Stimulated activated CD4-positive, alpha-beta T cell treated with anti-CD3 and anti-CD28 coated beads, Interleukin-2, amount 100 ng/mL, for 24 hours (primary cell): ENCODE measurements at places on chromosomes 2 and 18.

- no peak for DNase-seq
These were observed 393.0 kb downstream of the ALK start for GRCh38 chr2:29528371-29528770.

DNA sequence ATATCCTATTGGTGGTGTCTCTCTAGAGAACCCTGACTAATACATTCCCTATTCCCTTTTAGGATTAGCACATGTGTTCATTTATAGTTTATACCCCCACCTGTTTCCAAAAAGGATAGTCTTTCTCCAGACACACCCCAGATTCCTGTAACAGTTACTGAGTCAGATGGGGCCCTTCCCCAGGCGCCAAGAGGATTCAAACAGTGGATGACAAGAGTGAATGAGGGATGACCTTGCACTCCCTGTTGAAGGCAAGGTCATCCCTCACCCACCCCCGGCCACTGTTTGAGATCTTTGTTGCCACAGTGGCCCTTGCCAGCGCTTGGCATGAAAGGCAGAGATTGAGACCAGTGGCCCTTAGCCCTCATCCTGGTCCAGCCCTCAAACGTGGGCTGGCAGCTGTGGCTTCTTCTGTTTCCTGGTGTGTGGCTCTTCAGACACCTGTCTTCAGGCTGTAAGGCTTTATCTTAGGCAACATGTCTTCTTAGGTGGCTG lies 15.3 kb upstream of the REEP1 start:
- DNase-seq, result no peak

DNA sequence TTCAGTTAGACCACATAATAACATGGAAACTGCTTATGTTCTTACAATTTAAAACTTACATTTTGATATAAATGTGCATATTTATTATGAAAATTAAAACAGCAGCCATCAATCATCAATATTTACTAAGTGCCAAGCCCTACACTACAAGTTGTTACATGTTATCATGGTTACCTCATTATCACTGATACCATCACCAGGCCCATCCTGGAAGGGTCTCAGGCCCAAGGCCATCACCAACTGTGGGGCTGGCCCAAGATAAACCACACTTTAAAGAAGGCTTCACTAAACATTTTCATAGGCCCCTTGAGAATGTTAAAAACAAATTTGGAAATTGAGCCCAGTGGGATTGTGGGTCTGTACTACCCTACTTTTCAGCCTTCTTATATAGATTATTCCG lies 6.4 kb downstream of the ITSN2 start:
- DNase-seq, result no peak

DNA sequence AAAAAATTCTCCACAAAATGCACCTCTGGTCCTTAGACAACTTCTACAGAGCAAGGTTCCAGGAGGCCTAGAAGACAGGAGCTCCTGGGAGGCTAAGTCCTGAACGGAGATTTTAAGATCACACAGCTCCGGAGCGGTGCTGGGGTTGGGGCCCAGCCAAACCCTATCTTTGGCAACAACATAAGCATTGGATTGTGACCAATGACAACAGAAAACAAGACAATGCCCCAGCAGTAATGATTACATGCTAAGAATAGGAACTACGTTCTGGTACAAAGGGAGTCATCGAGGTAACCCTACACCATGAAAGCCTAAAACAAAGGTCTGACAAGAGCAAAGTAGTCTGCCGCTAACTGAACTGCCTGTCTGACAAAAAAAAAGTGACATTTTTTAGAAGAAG lies 171.2 kb downstream of the CMPK2 start:
- no peak for DNase-seq

DNA sequence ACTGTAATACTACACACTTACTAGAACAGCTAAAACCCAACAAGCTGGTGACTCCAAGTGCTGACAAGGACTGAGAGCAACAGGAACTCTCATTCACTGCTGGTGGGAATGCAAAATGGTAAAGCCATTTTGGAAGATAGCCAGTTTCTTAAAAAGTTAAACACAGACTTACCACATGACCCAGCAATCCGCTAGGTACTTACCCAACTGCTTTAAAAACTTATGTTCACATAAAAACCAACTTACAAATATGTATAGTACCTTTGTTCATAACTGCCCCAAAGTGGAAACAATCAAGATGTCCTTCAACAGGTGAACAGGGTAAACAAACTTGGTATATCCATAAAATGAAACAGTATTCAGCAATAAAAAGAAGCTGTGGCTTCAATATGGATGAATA lies 153.1 kb upstream of the ZFP36L2 start:
- no peak for DNase-seq

DNA sequence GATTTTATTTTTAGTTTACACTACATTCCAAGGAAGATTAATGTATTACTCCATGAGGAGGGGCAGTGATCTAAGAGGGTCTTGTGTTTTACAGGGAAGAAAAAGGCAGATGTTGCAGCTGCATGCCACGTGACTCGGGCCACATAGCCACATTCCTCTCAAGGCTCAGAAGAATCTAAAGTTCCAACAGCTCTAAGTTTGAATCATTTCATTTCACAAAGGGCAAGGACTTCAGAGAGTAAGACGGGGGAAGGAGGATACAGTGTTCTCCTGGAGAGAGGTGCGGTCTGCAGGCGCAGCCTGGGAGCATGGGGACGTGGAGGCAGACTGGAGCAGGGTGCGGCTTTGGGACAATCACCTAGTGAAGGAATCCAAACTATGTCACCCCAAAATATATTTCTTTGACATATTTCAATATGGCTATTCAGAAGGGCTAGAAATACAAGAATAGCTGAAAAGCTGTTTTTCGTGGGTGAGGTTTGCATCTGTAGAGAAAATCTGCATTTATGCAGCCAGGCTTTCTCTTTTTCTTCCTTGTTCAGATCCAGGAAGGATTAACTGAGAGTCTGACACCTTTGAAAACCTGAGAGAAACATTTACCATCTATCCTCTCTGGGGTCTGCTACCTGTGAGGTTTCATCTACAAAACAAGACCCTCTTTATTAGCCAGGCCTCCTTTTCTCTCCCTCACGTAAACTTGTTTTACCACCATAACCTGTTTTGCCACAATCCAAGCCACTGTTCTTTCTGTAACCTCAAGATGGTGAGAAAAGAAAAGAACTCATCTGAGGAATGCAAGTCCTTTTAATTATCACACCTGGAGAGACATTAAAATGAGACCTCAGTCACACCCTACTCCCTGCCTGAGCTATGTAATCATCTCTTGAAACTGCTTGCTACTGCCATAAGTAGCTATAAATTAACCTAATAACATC lies 165.1 kb upstream of the NDUFV2 start:
- no peak for DNase-seq

- DNase-seq, result no peak
These were observed 305.1 kb upstream of the GULP1 start for GRCh38 chr2:187986390-187987105.

- DNase-seq, result no peak
These were observed 211.0 kb downstream of the KCNE4 start for GRCh38 chr2:223262946-223263345.

- DNase-seq, result no peak
These were observed 325.5 kb downstream of the AGPS start for GRCh38 chr2:177717831-177718618.

GRCh38 chr18:79402977-79403722 lies 7.4 kb downstream of the NFATC1 start:
- no peak for DNase-seq

DNA sequence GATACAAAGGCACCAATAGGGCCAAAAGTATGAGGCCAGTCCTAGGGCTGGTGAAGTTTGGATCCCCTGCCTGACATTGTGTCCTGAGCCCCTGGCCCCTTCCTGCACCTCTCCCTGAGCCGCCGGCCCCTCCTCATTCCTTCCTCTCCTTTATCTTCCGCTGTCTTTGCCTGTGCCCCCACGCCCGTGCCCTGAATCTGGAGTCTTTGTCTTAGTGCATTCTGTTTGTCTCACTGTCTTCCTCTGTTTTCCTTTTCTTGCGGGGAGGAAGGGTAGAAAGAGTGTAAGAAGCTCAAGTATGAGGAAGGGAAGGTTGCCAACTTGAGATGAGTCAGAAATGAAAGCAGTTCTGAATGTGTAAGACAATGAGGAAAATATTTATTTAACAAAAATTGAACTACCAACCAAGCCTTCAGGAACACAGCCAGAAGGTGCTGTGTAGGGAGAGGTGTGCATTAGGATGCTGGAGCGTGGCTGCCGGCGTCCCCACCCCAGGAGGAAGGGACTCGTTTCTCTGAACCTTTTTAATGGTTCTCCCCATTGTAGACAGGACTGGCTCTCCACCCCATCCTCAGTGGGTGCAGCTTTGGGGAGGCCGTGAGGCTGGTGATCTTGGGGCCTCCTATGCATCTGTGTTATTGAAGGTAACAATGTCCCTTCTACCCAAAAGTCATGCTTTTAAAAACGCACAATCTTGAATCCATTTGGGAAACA lies 133.1 kb downstream of the NEDD4L start:
- no peak for DNase-seq

DNA sequence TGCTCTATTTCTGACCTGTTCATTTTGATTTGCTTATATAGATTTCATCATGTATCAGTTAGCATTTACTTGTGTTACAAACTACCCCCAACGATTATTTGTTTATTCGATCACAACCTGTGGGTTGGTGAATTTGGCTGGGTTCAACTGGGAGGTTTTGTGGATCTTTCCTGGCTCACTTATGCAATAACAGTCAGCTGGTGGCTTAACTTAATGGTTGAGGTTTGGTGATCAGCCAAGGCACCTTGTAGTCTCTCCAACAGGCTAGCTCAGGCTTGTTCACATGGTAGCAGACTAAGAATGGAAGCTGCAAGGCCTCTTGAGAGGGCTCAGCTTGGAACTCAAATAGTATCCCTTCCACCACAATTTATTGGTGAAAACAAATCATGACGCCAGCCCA lies 5.4 kb upstream of the PUM2 start:
- no peak for DNase-seq

DNA sequence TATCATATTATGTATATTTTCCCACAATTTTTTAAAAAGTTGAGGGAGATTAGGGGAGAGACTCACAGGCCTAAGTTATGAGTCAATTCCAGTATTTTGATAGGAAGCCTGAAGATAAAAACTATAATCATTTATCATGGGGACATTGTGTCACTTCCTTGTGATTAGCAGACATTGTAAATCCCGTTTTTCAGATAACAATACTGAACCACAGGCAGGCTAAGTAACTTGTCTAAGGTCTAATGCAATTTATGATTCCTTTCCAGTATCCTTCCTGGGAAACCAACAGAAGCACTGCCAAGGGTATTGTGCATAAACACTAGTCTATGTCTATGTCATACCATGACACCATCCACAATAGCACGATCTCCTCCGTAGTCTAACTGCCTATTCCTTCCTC lies 235.2 kb upstream of the PIK3C3 start:
- DNase-seq, result no peak

GRCh38 chr2:101440127-101440738 lies 34.7 kb downstream of the RFX8 start:
- no peak for DNase-seq

DNA sequence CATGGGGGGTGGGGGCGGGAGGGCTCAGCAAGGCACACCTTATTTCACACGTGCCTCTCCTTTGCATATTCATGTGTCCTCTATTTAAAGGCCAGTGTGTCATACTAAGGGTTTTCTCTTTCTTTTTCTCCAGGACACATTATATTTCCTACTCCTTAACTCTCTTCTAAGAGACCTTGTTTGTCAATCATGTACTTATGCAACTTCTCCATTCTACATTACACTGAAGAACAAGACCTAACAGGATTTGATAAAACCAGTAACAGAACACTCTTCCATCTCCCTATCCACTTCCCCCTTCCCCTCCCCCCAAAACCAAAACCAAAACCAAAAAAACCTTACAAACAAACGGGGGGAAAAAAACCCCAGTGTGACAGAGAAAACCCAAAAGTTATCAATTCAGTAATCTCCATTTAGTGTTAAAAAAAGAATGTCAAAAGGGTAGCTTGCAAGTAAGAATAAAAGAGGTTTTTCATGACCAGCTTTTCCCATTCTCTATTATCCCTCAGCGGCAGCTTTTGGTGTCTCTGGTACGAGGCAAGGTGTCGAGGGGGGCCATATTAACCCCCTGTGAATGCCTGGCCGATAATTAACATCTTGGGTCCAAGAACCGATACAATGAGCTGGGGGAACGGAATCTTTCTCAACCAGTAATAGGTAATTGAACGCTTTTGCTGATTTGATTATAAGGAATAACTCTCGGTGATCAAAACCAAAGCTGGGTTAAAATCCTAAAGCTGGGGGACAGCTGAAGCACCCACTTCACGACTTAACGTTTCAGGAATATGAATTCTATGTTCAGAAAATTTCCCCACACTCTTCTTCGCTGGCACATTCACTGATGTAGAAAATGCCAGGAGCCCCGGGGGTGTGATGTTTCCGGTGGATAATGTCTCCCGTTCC lies 191.0 kb upstream of the TCF4 start:
- no peak for DNase-seq

DNA sequence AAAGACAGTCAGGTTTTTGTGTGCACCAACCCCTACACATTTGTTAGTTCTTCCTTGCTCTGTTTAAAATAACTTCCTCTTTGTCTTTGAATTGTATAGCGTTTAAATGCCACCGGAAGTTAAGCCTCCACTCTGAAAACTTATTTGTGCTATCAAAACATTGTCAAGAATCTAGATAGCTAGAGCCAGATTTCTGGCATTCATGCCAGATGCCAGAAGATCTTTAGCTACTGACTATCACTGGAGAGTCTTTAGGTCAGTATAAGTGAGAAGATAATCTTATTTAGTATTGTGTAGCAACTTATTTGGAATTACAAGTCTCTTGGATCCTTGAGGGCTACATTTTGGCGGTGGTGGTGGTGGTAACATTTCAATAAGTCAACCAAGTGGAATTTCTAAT lies 63.4 kb upstream of the ADAM23 start:
- DNase-seq, result no peak

- DNase-seq, result no peak
These were observed 33.6 kb downstream of the ZCCHC2 start for GRCh38 chr18:62556397-62556796.

DNA sequence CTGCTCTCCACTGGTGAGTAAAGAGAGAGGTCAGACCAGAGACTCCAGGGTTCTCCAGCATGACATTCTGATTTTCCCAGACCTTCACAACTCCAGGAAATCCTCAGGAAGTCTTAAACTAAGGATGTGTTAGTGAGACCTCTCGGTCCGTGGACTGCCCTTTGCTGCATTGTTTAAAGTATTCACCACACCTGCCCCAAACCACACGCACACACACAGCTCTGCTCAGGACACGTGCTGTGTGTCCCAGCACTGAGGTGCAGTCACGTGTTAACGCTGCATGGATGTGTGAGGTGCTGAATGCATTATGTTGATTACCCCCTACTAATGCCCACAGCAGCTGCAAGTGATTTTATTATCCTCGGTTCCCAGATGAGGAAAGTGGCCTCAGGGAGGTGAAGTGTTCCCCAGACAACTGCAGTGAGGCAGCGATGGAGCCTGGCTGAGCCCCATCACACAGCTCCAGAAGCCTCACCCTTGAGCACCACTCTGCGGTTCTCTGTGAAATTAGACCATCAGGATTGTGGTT lies 68.4 kb downstream of the TRAPPC12 start:
- no peak for DNase-seq

DNA sequence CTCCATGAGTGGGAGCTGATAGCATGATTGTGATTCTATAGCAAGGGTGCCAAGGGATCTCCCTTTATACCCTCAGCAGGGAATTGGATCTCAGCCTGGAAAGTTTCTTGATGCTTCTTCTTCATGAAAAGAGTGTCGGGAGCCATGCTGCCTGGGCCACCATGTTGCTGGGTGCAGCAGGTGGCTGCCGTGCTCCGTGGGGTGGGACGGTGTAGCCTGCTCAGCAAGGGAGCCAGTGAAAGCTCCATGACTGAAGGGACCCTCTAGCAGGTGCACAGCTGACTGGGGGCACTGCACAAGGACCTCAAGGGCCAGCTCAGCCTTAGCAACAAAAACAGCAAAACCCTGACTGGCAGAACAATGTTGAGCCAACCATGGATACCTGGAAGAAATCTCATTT lies 368.9 kb upstream of the HS6ST1 start:
- DNase-seq, result no peak
